ENCODE measurements at places on chromosomes 3 and 15.

- DNase-seq: peak; percentile 60
- H3K36me3 ChIP-seq: peaks cover 3% of the 10 kb centered on the region
- H3K4me3 ChIP-seq: no peak overlapping the region
- H3K4me1 ChIP-seq: peaks cover 2% of the 10 kb centered on the region
Observed at GRCh38 chr3:197256836-197257444, 41.5 kb downstream of the DLG1 start.

DNA sequence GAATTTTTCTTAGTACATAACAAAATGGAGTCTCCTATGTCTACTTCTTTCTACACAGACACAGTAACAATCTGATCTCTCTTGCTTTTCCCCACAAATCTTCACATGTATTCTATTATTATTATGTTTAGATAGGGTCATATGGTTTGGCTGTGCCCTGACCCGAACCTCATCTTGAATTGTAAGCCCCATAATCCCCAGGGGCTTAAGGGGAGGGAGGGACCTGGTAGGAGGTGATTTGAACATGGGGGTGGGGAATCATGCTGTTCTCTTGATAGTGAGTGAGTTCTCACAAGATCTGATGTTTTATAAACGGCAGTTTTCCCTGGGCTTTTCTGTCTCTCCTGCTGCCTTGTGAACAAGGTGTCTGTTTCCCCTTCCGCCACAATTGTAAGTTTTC, 86.7 kb upstream of the SELENOK start:
- H3K4me3 ChIP-seq: no peak overlapping the region
- H3K27me3 ChIP-seq: no peaks in the 10 kb centered on the region
- no peaks in the 10 kb centered on the region for H3K36me3 ChIP-seq
- no peak overlapping the region for H3K27ac ChIP-seq
- no peak for DNase-seq
- H3K4me1 ChIP-seq: no peaks in the 10 kb centered on the region

DNA sequence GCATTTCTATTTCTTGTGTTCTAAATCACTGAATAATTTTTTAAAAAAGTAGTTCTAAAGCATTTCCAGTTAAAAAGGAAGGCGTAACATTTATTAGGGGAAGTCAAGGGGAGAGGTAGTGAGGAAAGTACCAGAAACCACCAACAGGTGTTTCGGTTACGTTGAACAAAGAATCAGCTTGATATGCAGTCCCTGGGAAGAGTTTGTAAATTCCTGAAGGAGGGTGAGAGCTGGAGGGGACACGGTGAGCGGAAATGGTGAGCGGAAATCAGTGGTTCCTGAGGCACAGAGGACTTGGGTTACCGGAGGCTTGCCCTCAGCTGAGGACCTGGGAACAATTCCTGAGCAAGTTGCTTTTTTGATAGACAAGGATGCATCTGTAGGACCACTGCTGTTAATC, 17.8 kb downstream of the MAP2K1 start:
- DNase-seq: no peak
- no peaks in the 10 kb centered on the region for H3K27me3 ChIP-seq
- no peak overlapping the region for H3K27ac ChIP-seq
- peak overlapping the region; percentile 10 for H3K4me3 ChIP-seq

- no peak for DNase-seq
- H3K36me3 ChIP-seq: peaks cover 32% of the 10 kb centered on the region
- H3K27me3 ChIP-seq: no peaks in the 10 kb centered on the region
- H3K4me3 ChIP-seq: no peak overlapping the region
- H3K4me1 ChIP-seq: peaks cover 14% of the 10 kb centered on the region
- H3K27ac ChIP-seq: peak overlapping the region; percentile 94
Observed at GRCh38 chr3:45103753-45104714, 42.1 kb downstream of the CDCP1 start.

- no peaks in the 10 kb centered on the region for H3K27me3 ChIP-seq
- DNase-seq: peak; percentile 13
- H3K36me3 ChIP-seq: no peaks in the 10 kb centered on the region
- no peak overlapping the region for H3K27ac ChIP-seq
Observed at GRCh38 chr3:25294169-25294805, 133.8 kb upstream of the RARB start.

GRCh38 chr3:183327343-183327742, 74.3 kb downstream of the B3GNT5 start:
- no peak overlapping the region for H3K4me3 ChIP-seq
- no peak overlapping the region for H3K27ac ChIP-seq
- H3K4me1 ChIP-seq: peaks cover 2% of the 10 kb centered on the region
- H3K36me3 ChIP-seq: no peaks in the 10 kb centered on the region
- H3K27me3 ChIP-seq: peaks cover 4% of the 10 kb centered on the region

- no peak overlapping the region for H3K4me3 ChIP-seq
- H3K4me1 ChIP-seq: no peaks in the 10 kb centered on the region
- H3K27me3 ChIP-seq: no peaks in the 10 kb centered on the region
- H3K27ac ChIP-seq: no peak overlapping the region
- H3K36me3 ChIP-seq: no peaks in the 10 kb centered on the region
Observed at GRCh38 chr3:36796161-36796560, 31.8 kb upstream of the DCLK3 start.

DNA sequence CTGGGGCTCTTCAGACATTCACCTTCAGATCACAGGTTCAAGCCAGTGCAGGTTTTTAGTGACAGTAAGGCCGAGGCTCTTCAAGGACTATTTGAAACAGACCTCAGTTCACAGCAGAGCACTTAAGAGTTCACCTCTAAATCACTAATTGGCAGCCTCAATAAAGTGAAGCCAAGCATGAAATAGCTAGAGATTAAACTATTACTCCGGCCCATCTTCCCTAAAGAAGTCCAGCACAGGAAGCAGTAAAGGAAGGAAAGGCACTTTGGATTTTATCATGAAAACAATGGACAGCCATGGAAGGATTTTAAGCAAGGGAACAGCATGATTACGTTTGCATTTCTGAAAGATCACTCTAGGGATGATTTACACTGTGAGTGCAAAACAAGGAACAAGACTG, 27.6 kb upstream of the ARL6 start:
- no peak for DNase-seq
- H3K27me3 ChIP-seq: no peaks in the 10 kb centered on the region
- no peak overlapping the region for H3K27ac ChIP-seq

DNA sequence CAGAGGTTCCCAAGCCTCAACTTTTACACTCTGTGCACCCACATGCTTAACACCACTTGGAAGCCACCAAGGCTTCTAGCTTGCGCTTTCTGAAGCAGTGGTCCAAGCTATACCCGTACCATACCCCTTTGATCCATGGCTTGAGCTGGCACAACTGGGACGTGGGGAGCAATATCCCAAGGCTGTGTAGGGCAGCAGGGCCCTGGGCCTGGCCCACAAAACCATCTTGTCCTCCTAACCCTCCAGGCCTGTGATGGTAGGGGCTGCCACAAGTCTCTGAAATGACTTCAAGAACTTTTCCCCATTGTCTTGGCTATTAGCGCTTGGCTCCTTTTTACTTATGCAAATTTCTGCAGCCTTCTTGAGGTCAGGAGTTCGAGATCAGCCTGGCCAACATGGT, 16.0 kb upstream of the PSMA4 start:
- H3K4me3 ChIP-seq: no peak overlapping the region
- H3K36me3 ChIP-seq: no peaks in the 10 kb centered on the region
- H3K27ac ChIP-seq: no peak overlapping the region

DNA sequence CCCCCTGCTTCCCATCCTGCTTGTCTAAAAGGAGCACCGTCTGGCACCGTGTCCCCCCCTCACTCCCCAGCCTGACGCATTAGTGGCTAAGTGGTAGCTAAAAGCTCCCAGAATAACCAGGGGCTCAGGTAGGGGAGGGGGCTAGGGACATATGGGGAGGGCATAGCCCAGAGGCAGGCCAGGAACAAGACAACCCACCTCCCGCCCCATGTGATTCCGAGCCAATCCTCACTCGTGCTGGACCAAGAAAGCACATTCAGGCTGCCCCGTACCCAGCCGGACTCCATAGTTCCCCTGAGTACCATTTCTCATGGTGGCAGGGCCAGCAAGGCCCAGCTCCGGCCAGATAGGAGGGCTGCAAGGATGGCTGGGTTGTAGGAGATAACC, 11.5 kb downstream of the SEMA7A start:
- H3K4me3 ChIP-seq: no peak overlapping the region
- no peak for DNase-seq
- H3K27me3 ChIP-seq: no peaks in the 10 kb centered on the region
- H3K36me3 ChIP-seq: peaks cover 8% of the 10 kb centered on the region
- peaks cover 88% of the 10 kb centered on the region for H3K4me1 ChIP-seq
- H3K27ac ChIP-seq: peak overlapping the region; percentile 83

DNA sequence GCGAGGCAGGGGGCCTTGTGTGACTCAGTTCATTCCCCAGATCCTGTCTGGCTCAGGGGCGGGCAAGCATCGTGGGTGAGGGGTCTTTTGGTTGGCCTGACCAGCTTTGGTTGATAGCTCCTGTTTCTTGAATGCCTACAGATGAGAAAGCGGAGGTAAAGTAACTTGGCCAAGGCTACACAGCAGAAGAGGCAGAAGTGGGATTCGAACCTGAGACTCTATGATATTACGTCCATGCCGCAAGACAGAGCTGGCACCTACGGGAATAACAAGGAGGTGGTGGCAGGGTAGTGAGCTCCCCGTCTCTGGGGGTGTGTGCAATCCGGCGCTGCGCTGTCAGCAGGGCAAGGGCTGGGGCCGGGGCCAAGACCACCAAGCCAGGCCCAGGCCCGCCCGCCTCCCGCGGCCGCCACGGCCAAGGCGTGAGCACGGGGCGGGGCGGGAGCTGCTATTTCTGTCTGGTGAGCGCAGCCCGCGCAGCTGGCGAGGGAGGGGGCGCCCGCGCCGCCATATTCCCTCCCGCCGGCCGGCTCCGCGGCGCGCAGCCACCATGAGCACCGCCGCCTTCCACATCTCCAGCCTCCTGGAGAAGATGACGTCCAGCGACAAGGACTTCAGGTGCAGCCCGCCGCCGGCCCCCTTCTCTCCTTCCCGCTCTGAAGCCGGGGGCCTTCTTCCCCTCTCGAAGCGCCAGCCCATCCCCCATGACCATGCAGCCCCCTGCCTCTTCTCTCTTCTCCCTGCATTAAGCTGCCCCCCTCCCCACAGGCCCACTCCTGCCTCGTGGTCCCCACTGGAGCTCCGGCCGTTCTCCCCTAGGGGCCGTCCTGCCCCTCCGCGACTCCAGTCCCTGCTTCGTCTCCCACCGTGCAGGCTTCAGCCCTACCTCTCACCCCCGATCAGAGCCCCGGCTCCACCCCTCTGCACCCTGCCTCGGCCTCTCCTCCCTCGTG, at the start of gene CAND2:
Gene CAND2 (plus strand): TSS at position 510 of the 953 bp plus-strand sequence. CDS start 41 bp downstream, at position 551.
- DNase-seq: peak; percentile 61
- H3K27ac ChIP-seq: no peak within 1 kb of the TSS
- peaks cover 6% of the 10 kb centered on the region for H3K4me1 ChIP-seq
- no peaks in the 10 kb centered on the region for H3K27me3 ChIP-seq

DNA sequence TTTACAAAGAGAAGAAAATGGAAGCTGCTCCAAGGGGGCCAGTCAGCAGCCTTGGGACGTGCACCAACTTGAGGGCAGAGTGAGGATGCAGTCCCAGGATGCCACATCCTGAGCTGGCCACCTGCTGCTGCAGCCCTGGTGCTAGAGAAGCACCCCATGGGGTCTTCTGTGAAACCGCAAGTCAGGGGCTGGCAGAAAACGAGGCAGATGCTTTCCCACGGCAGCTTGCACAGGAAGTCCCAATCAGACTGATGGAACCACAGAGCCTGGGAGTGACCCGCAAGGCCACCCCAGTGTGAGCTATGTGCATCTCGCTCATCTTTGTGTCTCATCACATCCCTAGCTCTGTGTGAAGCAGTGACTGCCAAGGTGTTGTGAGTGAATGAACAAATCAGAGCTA, 76.5 kb downstream of the NUP210 start:
- no peak for DNase-seq
- no peak overlapping the region for H3K27ac ChIP-seq
- H3K4me1 ChIP-seq: peaks cover 23% of the 10 kb centered on the region
- H3K36me3 ChIP-seq: no peaks in the 10 kb centered on the region
- peaks cover 16% of the 10 kb centered on the region for H3K27me3 ChIP-seq

- H3K27ac ChIP-seq: no peak overlapping the region
- no peak overlapping the region for H3K4me3 ChIP-seq
- no peaks in the 10 kb centered on the region for H3K36me3 ChIP-seq
- no peaks in the 10 kb centered on the region for H3K27me3 ChIP-seq
- no peak for DNase-seq
Observed at GRCh38 chr3:19645093-19645492, 288.9 kb downstream of the EFHB start.

- no peaks in the 10 kb centered on the region for H3K4me1 ChIP-seq
- no peak overlapping the region for H3K27ac ChIP-seq
- no peak overlapping the region for H3K4me3 ChIP-seq
- DNase-seq: no peak
- H3K36me3 ChIP-seq: no peaks in the 10 kb centered on the region
- no peaks in the 10 kb centered on the region for H3K27me3 ChIP-seq
Observed at GRCh38 chr3:65490114-65490513, 548.6 kb downstream of the MAGI1 start.

GRCh38 chr15:60585743-60586708, 107.1 kb upstream of the ICE2 start:
- peaks cover 2% of the 10 kb centered on the region for H3K4me1 ChIP-seq
- no peaks in the 10 kb centered on the region for H3K36me3 ChIP-seq
- no peak overlapping the region for H3K27ac ChIP-seq
- H3K27me3 ChIP-seq: peaks cover 35% of the 10 kb centered on the region

DNA sequence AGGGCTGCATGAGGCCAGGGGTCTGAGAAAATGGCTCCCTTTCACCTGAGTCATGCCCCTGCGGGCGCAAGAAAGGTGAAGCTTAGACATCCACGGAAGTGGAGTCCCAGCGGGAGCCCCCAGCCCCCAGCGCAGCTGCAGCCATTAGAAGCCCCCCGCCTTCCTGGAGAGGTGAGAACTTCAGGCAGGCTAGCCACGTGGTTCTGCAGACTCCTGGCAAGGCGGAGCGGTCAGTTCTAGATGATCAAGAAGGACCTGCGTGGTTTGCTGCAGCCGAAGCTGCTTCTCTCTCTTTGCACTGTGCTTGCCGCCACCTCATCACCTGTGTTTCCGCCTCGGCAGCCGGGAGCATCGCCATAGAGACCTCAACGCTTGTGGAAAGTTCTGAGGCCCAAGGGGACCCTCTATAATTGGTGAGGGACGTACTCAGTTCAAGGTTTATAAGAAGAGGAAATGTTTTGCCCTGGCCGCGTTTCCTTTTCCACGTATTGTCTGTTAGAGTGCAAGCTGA, 15.8 kb upstream of the KCNMB3 start:
- H3K4me3 ChIP-seq: no peak overlapping the region
- no peak for DNase-seq
- H3K36me3 ChIP-seq: no peaks in the 10 kb centered on the region
- H3K27ac ChIP-seq: no peak overlapping the region

DNA sequence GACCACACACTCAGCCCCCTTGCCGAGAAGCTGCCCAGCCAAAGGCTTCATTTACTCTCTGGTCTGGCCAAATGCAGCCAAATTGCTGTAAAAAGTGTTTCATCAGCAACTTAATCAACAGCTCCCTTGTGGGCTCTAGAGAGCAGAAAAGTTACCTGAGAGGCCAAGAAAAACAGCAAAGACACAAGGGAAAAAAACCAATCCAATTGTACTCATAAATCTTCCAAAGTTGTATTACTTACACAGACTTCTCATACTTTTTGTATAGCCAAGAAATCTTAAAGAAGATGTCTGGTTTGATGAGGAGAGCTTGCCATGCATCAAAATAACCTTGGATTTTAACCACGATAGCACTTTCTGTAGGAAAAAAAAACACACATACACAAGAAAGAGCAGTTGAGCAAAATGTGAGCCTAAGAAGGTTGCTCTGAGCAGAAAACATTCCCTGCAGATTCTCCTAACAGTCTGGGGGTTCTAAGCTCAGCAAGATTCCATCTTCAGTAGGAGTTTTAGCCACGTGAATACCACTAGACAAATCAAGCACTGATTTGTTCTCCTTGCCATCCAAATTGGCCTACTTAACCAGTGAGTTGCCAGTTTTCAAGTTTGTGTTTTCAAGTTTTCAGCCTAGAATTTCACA, 120.0 kb downstream of the CYP19A1 start:
- no peaks in the 10 kb centered on the region for H3K27me3 ChIP-seq
- H3K27ac ChIP-seq: no peak overlapping the region
- H3K36me3 ChIP-seq: no peaks in the 10 kb centered on the region
- no peak overlapping the region for H3K4me3 ChIP-seq
